ENCODE measurements at places on chromosomes 4 and X. TPM values are rescaled to one million over a fixed set of nuclear protein-coding genes. Genes with fewer than 3 reads are reported as not detected.
A peak's percentile ranks its signal among the peaks of the same experiment; 100 is the strongest.

DNA sequence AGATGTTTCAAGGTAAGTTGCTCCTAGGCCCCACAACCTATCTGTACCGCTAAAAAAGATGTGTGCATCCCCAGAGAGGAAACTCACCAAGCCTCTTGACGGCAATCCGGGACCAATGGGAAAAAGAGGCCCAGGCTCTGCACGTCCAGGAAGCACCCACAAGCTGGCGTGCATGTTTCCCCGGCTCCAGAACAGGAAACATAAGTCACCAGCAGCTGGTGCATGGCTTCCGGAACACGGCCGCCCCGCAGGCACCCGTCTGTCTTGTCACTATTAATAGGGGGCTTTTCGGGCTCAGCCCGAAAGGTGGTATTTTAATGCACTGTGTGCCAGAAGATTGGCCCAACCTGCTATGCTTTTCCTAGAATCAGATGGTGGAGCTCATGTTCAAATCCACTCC is 22.2 kb downstream of the CRMP1 start:
- no peak for DNase-seq

DNA sequence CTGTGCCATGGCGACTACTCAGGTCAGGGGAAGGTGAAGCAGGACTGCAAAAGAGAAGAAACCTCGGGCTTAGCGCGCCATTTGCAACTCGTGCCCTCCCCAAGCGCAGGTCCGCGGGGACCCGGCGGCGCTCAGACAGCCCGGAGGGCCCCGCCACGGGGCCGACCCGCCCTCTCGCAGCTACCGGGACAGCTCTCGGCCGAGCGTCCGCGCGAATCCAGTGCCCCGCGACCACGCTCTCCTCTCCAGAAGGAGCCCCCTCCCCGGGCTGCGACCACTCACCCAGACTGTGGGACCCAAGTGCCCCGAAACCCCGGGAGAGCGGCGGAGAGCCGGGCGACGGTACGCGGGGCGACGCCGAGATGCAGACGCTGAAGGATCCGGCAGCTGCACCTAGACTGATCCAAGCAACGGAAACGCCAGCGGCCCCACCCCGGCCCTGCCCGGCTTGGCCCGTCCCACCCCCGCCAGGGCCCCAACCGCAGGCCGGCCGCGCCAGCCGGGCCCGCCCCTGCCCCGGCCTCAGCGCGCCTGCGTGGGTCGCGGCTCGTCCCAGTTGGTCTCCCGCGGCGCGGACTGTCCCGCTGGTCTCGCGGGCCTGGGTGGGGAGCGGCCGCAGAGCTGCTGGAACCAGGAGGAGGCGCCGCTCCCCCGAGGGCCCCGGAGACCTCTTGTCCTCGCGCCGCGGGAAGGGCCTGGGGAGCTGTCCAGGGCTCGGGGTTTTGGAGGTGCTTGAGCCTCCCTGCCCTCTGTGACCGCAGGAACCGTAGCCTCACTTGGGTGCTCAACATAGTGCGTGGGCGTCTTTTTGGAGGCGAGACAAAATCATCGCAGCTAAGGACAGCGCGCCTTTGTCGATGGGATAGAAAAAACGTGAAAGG is at the start of gene ANXA5:
Gene ANXA5, minus strand, starts transcription at position 400 of the 881 bp plus-strand sequence. Its CDS starts 391 bp downstream, at position 9.
- DNase-seq = peak; percentile 97

- no peak for DNase-seq
These were observed 19.0 kb downstream of the SPRY1 start for GRCh38 chr4:123415576-123415975.

- DNase-seq = peak; percentile 71
These were observed at the start of gene TBC1D8B for GRCh38 chrX:106802388-106803275. TBC1D8B (plus strand) TSS chrX:106802673; CDS start chrX:106802854, 181 bp downstream.

GRCh38 chrX:8647176-8647575 is 84.8 kb downstream of the ANOS1 start:
- DNase-seq = no peak

DNA sequence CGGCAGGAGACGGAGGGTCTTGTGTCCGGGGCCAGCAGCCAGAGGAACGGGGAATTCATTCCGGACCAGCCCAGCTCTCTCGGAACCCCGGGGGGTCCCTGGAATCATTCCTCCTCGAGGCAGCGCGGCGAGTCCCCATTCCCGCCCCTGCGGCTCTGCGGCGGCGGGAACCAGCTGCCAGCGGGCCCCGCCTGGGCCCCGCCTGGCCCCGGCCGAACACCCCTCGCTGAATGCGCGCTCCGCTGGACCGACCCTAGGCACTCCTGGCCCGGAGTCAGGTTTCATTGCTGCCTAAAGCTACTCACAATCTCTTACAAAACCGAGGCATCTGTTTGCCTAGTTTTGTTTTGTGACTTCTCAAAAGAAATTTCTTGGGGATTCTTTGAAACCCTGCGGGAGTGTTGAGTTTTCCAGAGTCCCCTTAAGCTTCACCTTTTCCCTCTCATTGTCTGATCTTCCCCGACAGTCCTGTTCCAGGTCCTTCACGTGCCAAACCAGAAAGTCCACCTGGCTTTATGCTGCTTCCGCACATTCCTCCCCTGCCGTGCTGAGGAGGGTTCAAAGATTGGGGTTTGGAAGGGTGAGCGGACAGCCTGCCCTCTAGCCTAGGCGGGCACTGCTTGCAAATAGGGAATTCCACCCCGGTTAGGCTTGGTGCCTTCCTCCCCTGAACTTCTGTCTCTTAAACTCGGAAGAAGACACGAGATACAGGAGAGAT is 789 bp downstream of the ARHGAP10 start:
- DNase-seq = peak; percentile 78

- DNase-seq = no peak
These were observed 45.8 kb upstream of the GIMD1 start for GRCh38 chr4:106414366-106414765.

GRCh38 chrX:115689931-115690330 is 129.0 kb downstream of the PLS3 start:
- no peak for DNase-seq

GRCh38 chr4:184061582-184061981 is 156.1 kb downstream of the ENPP6 start:
- DNase-seq = no peak

- DNase-seq = no peak
These were observed 14.7 kb downstream of the CXCR3 start for GRCh38 chrX:71603618-71604017.

DNA sequence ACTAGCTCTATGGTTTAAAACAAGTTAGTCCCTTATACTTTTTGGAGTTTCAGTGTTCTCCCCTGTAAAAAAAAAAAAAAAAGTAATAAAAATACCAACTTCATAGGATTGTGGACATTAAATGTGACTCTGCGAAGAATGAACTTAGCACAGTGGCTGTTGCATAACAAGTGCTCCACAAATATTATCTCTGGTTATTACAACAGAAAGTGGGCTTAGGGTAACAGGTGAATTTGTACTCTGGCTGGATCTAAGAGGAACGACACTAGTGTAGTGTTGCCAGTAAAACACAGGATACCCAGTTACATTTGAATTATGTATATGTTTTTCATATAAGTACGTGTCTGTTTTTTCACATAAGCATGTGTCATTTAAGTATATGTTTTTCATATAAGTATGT is 360.3 kb upstream of the CXorf51B start:
- no peak for DNase-seq

Gene MID2
- 6.4 TPM for total RNA-seq

Gene CTAG2
- not detected for total RNA-seq
